GM12878 (cell line): ENCODE measurements at places on chromosomes 11 and 22. TPM values are rescaled to one million over a fixed set of nuclear protein-coding genes. Genes with fewer than 3 reads are reported as not detected.

The TPBGL gene
- not detected in 2 replicates for total RNA-seq

The SPI1 gene
- total RNA-seq = 29.5 and 31.1 TPM in 2 replicates

The BIRC3 gene
- total RNA-seq = 85.5 and 88.0 TPM in 2 replicates

The RCE1 gene
- 18.6 and 21.8 TPM in 2 replicates for total RNA-seq

DNA sequence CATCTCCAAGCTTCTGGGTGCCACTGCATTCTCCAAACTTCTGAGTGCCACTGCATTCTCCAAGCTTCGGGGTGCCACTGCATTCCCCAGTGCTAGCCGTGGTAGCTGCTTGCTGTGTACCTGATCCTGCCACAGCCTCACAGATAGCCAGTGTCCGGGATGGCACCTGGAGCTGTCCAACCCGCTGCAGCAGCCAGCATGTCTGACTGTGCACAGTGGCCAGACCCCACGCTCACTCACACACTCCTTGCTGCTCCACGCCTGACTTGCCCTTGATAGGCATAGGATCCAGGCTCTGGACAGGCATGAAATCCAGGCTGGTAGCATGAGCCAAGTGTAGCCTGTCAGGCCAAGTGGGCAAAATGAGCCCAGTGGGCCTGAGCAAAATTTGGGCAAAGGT, 465.0 kb downstream of the GUCY1A2 start:
- DNase-seq = no peak

- DNase-seq = no peak
Observed at GRCh38 chr11:8749202-8749601, 66.6 kb downstream of the RPL27A start.

- no peak for DNase-seq
Observed at GRCh38 chr11:119691020-119691666, 37.9 kb downstream of the NECTIN1 start.

GRCh38 chr11:65946655-65947054, 1.4 kb downstream of the TSGA10IP start:
- DNase-seq = no peak

DNA sequence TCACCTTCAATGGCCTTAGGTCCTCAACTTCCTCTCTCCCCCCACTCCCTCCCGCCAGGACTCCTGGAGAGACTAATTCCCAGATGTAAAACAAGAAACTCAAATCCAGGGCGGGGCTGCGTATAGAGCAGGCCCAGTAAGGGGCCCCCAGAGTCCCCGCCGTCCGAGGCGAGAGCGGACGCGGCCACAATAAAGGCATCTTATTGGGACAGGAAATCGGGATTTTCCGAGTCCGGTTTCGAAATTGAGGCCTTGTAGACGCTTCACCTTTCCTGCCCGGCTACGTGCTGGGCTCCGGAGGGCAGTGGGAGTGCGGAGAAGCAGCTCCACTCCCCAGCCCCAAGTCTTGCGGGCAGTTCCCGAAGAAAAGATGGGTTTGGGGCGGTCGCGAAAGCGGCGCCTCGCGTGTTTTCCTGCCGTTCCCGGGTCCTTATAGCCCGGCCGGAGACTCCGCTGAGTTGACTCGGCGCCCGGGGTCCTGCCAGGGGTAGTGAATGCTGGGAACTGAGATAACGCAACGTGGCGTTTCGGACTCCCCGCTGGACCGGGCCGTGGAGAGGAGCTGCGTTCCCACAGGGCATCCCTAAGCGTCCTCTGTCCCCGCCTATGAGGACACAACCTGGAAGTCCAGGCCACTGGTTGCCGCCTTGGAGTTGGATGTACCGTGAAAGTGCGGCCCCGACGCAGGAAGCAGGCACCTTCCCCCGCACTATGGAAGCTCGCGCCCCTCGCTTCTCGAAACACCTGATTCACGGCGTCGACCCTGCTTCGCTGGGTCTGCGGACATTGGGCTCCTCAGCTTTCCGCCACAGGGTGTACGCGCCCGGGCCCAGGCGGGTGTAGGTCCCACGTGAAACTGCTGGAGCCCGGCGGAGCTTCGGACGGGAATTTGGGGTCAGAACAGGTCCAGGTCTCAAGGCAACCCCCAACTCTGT, 4.8 kb upstream of the CHRM1 start:
- no peak for DNase-seq

- no peak for DNase-seq
Observed at GRCh38 chr11:85089654-85090053, 537.5 kb downstream of the DLG2 start.

- no peak for DNase-seq
Observed at GRCh38 chr11:130424613-130425140, 3.7 kb downstream of the ADAMTS8 start.
